ENCODE measurements at places on chromosomes 16 and 17.

- no peak for DNase-seq
Measured at GRCh38 chr16:78984324-78984723, 616.2 kb downstream of the MAF start.

- DNase-seq = no peak
Measured at GRCh38 chr16:1155353-1156054, 2.6 kb downstream of the CACNA1H start.

- DNase-seq = no peak
Measured at GRCh38 chr17:76241204-76241538, 878 bp upstream of the RNF157 start.

DNA sequence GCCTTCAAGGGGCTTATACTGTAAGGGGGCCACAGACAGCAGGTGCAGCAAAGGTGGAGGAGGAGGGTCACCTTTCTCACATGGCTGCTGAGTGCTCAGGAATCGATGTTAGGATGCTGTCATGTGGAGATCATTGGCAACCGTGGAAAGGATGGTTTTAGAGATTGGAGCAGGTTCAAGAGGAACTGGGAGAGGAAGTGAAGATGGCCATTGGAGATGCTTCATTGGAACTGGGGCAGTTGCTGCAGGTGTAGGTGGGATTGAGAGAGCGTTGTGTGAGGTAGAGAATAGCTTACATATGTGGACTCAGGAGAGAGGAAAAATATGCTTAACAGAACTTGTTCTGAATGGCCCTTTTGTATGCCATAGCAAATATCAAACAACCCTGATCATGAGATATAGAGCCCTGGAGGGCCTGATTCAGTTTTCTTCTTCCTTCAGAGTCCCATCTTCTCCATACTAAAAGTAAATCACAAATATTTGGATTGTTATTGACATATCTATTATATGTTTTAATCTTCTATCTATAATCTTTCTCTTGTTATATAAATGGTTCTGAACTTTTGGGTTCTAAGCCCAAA lies 40.8 kb downstream of the LDHD start:
- DNase-seq = no peak

- no peak for DNase-seq
Measured at GRCh38 chr17:79558091-79558900, 52.6 kb downstream of the RBFOX3 start.

DNA sequence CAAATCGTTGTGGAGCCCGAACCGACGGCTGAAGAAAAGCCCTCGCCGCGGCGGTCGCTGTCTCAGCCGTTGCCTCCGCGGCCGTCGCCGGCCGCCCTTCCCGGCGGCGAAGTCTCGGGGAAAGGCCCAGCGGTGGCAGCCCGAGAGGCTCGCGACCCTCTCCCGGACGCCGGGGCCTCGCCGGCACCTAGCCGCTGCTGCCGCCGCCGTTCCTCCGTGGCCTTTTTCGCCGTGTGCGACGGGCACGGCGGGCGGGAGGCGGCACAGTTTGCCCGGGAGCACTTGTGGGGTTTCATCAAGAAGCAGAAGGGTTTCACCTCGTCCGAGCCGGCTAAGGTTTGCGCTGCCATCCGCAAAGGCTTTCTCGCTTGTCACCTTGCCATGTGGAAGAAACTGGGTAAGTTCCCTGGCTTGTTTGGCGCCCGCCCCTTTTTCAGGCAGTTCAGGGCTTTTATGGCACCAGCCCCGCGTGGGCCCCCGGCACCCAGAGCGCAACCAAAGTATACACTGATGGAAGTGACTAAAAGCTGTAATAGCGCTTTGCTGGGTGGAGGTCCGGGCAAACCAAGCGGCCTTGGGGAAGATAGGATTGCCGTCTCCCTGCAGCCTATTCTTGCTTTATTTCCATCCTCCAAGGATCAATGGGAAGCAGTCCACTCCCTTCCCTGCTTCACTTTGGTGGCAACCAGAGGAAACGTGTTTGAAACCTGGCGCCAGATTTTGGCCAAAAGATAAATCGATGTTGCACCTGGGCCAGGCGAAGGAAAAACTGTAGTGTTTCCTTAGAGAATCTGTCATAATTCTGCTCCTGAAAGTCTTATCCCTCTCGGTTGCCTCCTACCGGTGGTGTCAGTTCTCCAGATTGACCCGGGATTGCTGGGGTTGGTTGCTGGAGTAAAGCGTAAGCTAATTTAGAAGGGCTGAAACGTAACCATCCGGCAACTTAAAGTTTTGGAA lies 775 bp downstream of the PPM1D start:
- peak; percentile 54 for DNase-seq

DNA sequence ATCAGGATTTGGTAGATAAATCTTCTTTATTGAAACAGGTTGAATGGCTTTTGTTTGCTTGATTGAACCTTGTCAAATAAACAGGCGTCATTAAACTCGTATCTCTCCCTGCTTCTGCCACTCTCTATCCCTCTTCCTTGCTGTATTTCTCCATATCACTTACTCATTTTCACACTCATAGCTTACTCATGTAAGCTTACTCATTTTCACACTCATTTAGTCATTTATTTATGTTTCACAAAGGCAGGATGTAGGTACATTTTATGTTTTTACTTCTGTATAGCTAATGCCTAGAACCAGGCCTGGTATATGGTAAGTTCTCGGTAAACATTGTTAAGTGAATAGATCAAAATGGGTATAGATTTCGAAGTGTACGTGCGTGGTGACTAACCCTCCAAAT lies 450.0 kb downstream of the PMP22 start:
- no peak for DNase-seq

DNA sequence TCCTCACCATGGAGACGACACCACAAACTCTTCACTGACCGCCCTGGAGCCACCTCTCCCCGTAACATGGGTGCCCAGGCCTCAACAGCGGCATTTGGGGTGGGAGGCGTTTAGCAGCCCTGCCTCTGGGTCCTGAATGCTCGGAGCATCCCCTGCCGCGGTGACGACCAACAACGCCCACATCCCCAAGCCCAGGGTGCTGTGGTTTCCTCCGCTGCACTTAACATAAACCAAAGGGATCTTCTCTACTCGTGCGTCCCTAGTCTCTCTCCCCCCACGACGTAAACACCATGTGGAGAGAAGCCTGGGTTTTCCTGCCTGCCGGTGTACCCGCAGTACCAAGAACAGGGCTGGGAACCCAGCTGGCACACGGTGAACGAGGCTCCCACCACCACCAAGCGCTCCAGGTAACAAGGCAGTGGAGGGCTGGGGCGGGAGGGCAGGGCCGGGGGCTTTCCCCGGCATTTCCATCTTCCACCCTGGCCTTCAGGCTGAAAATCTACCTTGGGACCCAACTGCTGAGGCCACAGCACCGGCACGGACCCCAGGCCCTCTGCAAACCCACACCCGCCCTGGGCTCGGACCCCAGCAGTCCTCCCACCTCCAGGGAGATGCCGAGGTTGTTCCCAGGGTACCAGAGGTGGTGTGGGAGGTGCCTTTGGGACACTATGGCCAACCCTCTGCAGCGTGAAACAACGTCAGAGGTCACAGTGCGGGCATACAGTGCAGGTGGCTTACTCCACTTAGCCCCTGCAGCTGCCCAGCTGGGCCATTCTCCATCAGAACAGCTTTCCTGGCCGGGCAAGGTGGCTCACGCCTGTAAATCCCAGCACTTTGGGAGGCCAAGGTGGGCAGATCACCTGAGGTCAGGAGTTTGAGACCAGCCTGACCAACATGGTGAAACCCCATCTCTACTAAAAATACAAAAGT lies 54.3 kb downstream of the TIMM22 start:
- DNase-seq = no peak

- no peak for DNase-seq
Measured at GRCh38 chr17:17180141-17180603, 26.0 kb downstream of the PLD6 start.

DNA sequence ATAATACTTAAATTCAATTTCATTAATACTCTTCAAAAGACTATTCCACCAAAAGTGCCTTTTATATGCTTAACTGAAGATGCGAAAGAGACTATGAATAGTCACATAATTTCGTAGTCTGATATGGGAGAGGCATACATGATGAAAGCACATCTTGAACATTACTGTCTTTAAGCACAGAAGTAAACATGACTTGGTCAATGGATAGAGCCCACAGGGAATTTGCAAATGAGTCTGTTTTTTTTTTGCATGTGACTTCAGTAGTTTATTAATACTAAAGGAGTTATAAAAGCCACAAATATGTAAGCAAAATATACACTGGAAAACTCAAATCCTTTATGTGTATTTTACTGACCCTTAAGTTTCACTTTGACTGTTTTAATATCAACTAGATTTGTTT lies 15.9 kb downstream of the ADPRM start:
- DNase-seq = no peak

DNA sequence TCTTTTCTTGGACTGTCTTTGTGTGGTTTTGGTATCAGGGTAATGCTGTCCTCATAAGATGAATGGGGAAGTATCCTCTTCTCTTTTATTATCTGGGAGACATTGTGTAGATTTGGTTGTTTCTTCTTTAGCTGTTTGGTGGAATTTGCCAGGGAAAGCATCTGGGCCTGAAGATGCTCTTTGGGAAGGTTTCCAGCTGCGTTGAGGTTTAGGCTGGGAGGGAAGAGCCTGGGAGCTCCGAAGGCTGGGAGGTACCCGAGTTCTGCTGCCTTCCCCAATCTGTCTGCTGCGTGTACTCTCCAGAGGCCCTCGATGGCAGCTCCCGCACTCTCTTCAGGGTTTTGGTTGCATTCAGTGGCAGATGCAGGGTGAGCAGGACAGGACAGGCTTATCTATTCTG lies 25.6 kb upstream of the CRISPLD2 start:
- no peak for DNase-seq

GRCh38 chr16:5516115-5516514 lies 418.5 kb upstream of the EEF2KMT start:
- no peak for DNase-seq

- DNase-seq = no peak
Measured at GRCh38 chr17:38894276-38894675, 24.4 kb downstream of the LASP1 start.

DNA sequence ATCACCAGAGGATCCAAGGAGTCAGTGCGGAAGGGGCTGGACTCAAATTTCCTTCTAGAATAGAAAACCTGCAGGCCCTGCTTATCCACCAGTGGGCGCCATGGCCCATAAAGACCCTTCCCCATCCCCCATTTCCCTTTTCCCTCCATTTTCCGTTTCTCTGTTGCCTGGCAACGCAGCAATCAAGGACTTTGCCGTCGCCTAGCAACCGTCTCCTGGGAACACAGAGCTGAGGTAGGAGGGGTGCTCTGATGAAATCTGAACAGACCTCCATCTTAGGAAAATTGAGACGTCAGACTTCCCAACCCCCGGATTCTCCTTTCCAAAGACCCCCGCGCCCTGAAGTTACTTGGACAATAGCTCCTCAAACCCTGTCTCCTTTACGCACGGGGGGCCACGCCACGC lies 5.7 kb downstream of the DLG4 start:
- peak; percentile 35 for DNase-seq

DNA sequence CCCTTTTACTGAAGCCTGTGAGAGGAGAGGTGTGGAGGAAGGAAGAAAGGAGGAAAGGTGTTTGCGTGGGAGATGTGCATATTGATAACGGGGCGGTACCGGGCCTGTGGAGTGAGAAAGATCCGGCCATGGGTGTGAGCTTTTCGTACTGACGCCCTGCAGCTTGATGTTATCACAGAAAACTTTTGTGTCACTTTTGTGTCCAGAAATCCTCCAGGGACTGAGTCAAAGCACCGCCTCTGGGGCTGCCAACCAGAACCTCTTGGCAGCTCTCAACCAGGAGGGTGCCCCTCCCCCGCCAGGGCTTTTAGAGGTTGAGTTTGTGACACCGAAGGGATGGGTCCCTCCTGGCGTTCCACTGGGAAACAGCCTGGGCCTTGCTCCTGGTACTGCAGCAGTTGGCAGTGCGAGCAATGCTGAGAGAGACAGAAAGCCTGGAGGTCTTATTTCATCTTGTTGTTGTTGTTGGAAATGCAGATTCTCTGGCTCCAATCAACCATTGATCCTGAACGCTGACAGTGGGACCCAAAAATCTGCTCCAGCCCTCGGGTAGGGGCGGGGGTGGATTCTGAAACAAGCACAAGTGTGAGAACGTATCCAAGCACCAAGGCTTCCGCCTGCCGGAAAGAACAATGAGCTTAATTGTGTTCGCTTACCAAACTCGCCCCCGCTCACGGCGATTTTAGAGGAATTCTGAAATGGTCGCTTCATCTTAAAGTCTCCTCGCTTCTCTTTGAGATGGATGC lies 65.0 kb downstream of the CRISPLD2 start:
- DNase-seq = no peak

GRCh38 chr17:1001640-1002411 lies 4.9 kb downstream of the TIMM22 start:
- DNase-seq = no peak

- DNase-seq = no peak
Measured at GRCh38 chr17:7043497-7044198, at the start of gene SLC16A11. Gene SLC16A11 (minus strand): TSS chr17:7044092. CDS start chr17:7043513, 579 bp downstream.

DNA sequence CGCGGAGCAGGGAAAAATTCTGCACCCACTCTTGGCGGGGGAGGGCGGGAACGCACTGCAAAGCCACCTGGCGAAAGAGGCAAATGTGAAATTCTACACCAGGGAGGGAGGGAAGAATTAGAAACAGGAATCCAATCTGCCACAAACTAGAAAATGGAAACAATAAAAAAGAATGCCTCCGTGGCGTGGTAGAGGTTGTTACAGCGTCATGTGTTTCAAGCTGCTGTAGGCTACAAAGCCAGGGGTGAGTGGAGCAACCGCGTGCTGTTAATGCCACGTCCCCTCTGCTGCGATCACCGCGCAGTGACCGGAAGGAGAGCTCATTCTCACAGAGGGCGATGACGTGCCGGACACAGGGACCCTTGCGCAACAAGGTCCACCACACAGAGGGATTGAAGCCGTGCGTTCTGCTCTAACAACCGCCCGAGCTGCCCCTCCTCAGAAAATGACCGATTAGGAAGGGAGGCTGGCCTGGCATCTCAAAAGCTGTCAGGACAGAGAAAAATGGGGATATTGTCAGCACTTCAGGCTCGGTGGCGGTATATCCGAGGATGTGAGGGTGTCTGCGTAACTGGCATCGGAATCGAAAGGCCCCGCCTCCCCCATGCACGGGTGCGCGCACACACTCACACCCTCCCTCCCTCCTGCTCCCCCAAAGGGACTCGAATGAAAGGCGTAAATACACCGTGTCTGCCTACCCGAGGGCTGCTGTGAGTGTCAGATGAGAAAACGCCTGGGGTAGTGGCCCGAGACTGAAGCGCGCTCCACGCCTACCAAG lies 70.8 kb upstream of the TNRC6C start:
- DNase-seq = peak; percentile 18

GRCh38 chr17:79904865-79905264 lies 65.6 kb upstream of the CBX4 start:
- no peak for DNase-seq

DNA sequence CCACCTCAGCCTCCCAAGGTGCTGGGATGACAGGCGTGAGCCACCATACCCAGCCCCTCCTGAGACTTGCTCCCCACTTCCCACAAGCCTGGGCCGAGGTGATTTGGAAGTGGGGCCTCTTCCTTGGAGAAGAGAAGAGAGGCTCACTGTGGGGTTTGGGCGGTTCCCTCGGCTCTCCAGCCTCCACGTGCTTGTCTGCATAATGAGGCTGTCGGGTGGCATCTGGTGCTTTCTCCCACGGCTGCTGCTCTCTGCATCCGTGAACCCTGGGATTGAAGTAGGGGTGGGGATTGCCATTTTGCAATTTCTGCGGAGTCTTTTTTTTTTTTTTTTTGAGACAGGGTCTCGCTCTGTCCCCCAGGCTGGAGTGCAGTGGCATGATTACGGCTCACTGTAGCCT lies 101.4 kb downstream of the RAP1GAP2 start:
- no peak for DNase-seq
